Activated CD4-positive, alpha-beta memory T cell treated with anti-CD3 and anti-CD28 coated beads for 36 hours (primary cell): ENCODE measurements at places on chromosomes 7 and 10. TPM values are rescaled to one million over a fixed set of nuclear protein-coding genes. Genes with fewer than 3 reads are reported as not detected.

The NKX2-3 gene
- not detected for total RNA-seq

The RAMP3 gene
- not detected for total RNA-seq

DNA sequence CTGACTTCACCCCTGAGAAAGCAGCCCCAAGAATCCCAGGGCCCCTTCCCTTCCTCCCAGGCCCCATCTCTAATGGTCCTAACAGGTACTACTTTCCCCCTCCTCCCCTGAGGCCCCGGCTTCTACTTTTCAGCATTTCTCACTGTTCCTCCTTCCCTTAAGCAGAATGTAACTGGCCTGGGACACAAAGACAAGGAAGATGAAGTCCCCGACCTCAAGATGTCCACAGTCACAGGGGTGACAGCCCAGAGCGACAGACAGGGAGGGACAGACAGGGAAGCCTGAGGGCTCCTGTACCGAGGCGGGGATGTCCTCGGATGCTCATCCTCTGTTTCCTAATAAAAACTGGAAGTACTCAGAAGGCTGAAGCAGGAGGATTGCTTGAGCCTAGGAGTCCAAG lies 11.6 kb downstream of the AOC1 start:
- H3K36me3 ChIP-seq = no peaks in the 10 kb centered on the region
- H3K27me3 ChIP-seq = peaks cover 8% of the 10 kb centered on the region
- no peak overlapping the region for H3K4me3 ChIP-seq
- peaks cover 5% of the 10 kb centered on the region for H3K4me1 ChIP-seq

The CPA4 gene
- 0.45 TPM for total RNA-seq

The SGPL1 gene
- 65.6 TPM for total RNA-seq

- DNase-seq = no peak
- H3K27ac ChIP-seq = no peak overlapping the region
- no peaks in the 10 kb centered on the region for H3K36me3 ChIP-seq
Observed at GRCh38 chr7:55303220-55303619, 61.9 kb upstream of the LANCL2 start.

- no peaks in the 10 kb centered on the region for H3K27me3 ChIP-seq
- no peaks in the 10 kb centered on the region for H3K36me3 ChIP-seq
- no peak overlapping the region for H3K4me3 ChIP-seq
- DNase-seq = no peak
- no peaks in the 10 kb centered on the region for H3K4me1 ChIP-seq
- no peak overlapping the region for H3K27ac ChIP-seq
Observed at GRCh38 chr10:107686095-107686494, 521.6 kb upstream of the SORCS1 start.

- H3K27ac ChIP-seq = no peak overlapping the region
- no peak for DNase-seq
- H3K4me3 ChIP-seq = no peak overlapping the region
Observed at GRCh38 chr10:4770801-4771553, 55.0 kb upstream of the AKR1E2 start.

The FLNC gene
- 0.05 TPM for total RNA-seq

The HECW1 gene
- not detected for total RNA-seq

DNA sequence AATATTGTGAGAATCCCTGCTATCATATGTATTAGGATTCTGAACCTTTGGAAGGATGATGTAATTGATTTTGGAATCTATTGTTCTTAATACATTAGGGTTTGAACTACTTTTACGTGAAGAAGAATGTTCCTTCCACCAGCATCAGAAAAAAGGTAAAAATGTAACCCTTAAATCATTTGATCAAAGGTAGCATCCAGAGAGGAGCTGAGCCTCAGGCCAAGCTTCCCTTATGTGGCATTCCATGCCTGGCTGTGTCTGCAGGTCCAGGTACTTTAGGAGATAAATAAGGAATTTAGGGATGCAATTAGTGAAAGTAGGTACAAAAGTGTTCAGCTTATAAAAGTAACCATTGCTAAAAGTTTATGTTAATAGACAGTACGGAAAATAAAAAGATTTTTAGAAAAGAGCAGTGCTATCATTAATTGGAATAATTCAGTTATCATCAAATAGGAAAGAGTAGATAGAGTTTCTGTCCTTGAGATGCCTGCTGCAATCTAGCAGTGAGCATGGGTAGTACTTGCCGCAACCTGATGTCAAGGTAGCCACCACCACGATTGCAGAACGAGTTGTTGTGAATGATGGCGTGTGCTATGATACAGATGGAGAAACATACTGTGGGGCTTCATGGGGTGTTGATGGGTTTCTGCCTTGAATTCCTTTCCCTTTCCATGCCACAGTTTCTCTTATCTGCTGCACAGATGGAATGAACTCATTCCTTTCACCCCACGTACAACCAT lies 228.8 kb downstream of the GATA3 start:
- peaks cover 6% of the 10 kb centered on the region for H3K4me1 ChIP-seq
- H3K4me3 ChIP-seq = no peak overlapping the region
- H3K27me3 ChIP-seq = no peaks in the 10 kb centered on the region
- H3K36me3 ChIP-seq = no peaks in the 10 kb centered on the region
- H3K27ac ChIP-seq = no peak overlapping the region
- no peak for DNase-seq

DNA sequence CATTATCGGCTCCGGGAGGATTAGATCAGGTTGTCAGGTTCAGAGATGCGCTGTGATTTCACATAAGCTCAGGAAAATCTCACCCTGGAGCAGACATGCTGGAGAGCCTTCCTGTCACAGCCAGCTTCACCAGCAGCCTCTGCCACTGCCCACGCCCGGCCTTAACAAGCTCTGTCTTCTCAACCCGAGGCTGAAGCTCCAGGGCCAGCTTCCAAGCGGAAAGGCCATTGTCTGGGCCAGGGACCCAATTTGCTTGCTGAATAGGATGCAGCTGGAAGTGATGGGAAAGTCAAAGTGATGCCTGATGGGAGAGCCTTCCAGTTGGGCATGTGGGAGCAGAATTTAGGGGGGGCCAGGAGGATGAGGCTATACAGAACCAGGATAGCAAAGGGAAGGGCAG lies 36.3 kb downstream of the C10orf105 start:
- H3K27ac ChIP-seq = no peak overlapping the region
- peaks cover 3% of the 10 kb centered on the region for H3K36me3 ChIP-seq
- H3K4me3 ChIP-seq = no peak overlapping the region
- H3K4me1 ChIP-seq = no peaks in the 10 kb centered on the region

The TSPAN12 gene
- not detected for total RNA-seq

DNA sequence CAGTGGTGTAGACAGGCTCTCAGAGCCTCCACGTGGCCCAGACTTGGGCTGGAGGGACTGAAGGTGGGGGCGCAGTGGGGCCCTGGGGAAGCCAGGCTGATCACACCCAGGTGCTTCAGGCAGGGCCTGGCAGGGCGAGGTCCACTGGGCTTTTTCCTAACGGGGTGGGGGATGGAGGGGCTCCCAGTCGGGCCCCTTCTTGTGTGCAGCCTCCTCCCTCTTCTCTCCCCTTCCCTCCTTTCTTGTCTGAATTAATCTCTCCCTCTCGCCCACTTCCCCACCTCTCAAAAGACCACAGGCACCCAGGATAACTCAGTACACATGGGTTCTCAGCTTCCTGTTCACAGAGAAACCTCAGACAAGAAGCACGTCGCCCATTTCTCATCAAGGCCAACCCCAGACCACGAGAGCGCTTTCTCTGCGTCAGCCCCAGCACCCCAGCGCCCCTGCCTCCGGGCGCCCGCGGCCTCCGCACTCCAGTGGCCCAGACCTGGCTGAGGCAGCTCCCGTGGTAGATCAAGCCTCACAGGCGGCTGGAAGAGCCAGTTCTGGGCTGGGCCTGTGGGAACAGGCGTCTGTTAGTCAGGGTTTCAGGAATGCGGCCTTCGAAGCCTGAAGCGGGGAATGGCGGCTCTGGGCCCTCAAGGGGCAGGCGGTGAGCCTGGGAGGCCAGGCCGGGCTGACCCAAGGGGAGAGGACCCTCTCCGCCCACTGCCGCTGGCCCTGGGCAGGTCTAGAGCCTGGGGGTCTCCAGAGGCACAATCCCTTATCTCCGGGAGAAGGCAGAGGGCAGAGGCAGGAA lies 50.6 kb downstream of the PWWP2B start:
- DNase-seq = peak; percentile 91
- peaks cover 32% of the 10 kb centered on the region for H3K4me1 ChIP-seq

DNA sequence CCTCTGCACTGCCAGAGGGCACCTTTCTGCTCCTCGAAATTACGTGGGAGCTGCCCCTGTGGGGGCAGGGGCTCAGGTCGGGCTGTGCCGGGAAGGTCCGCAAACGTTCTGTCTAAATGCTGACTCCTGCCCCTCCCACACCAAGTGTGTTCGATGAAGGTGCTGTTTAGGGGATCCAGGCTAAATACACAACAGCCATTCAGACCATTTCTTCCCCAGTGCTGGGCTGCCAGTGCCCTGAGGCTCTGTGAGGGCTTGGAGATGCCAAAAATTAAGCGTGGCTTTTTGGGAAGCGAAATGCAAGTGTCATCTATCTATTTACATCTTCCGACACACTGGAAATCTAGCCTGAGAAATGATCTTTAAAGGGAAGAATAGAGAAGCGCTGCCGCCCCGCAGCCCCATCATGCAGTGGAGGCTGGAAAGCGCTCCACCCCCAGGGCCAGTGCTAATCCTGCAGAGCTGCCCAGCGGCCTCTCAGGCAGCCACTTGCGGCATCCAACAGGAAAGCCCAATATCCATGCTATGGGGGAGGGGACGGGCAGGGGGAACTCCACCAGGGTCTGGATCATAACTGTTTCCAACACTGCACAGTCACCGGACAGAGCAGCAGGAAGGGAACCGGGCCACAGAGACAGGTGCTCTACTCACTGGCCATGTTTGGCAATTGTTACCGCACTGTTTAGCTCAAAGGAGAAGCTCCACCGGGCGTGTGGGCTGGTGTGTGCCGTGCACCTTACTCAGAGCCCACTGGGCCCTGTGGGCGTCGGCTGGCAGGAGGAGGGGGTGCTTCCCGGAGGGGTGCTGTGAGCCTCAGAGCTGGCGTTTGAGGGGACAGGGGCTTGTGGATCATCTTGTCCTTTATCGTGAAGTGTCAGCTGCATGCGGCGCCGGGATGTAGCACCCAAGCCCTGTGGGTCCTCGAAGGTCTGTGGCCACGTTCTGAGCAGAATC lies 205.5 kb downstream of the DNAJB6 start:
- no peak overlapping the region for H3K4me3 ChIP-seq
- no peaks in the 10 kb centered on the region for H3K27me3 ChIP-seq
- no peaks in the 10 kb centered on the region for H3K36me3 ChIP-seq
- H3K27ac ChIP-seq = no peak overlapping the region
- H3K4me1 ChIP-seq = peaks cover 8% of the 10 kb centered on the region

- no peak overlapping the region for H3K4me3 ChIP-seq
- no peak overlapping the region for H3K27ac ChIP-seq
- H3K27me3 ChIP-seq = no peaks in the 10 kb centered on the region
Observed at GRCh38 chr10:124592736-124593430, 131.3 kb downstream of the LHPP start.

DNA sequence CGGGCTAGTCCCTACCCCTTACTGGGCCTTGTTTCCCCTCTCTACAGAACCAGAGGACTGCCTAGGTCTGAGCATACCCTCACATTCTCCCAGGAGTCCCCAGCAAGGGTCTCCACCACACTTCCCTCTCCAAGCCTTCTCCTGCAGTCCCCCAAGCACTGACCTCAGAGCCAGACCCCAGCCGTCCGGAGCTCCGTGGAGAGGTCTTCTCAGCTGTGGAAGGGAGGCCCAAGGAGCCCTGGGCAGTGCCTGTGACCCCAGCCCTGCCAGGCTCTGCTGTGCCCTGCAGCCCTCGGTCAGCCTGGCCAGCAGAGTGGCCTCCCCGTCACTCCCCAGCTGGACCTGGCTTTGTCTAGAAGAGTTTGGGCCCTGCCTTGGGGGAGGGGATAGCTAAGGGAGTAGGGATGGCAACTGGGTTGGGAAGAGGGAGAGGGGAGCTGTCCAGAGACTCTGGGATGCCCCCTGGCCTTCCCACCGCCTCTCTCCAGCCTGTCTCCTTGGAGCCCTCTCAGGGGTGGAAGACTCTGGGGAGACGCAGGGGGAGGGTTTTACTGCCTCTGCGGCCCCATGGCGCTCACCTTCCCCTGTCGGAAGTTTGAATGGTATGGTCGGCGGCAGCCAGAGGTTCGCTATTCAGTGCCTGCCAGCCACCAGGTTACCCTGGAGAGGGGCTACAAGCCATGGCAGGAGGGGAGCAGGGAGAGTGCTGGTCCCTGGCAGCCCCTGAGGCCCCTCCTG lies at the start of gene C10orf105:
TSS of gene C10orf105 (minus strand) at position 315 of the 738 bp plus-strand sequence. CDS start 3,441 bp downstream, outside the sequence.
- no peak within 1 kb of the TSS for H3K27ac ChIP-seq
- no peak within 1 kb of the TSS for H3K4me3 ChIP-seq
- H3K4me1 ChIP-seq = peaks cover 37% of the 10 kb centered on the region
- H3K27me3 ChIP-seq = no peaks in the 10 kb centered on the region
- DNase-seq = no peak

DNA sequence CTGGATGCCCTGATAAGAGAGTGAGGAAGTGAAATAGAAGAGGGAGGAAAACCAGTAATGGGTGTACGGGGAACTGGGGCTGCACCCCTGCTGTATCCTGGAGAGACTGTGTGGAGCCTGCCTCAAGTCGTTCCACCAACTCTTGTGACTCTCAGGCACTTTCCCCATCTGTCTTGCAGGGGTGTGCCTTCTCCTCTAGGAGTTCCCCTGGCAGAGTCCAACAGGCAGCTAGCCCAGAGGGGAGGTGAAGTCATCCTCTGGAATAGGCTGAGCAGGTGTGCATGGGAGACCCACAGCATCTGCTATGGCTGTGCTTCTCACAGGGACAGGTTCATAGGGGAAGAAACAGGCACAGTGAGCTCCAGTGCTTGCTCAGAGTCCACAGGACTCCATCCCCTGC lies 46.8 kb downstream of the WIPF3 start:
- no peaks in the 10 kb centered on the region for H3K4me1 ChIP-seq
- H3K36me3 ChIP-seq = no peaks in the 10 kb centered on the region
- H3K4me3 ChIP-seq = no peak overlapping the region
- H3K27me3 ChIP-seq = peaks cover 7% of the 10 kb centered on the region
- no peak for DNase-seq

- no peak overlapping the region for H3K27ac ChIP-seq
- H3K36me3 ChIP-seq = no peaks in the 10 kb centered on the region
- no peaks in the 10 kb centered on the region for H3K4me1 ChIP-seq
- DNase-seq = no peak
- H3K4me3 ChIP-seq = no peak overlapping the region
Observed at GRCh38 chr7:153628825-153629224, 423.4 kb upstream of the DPP6 start.

DNA sequence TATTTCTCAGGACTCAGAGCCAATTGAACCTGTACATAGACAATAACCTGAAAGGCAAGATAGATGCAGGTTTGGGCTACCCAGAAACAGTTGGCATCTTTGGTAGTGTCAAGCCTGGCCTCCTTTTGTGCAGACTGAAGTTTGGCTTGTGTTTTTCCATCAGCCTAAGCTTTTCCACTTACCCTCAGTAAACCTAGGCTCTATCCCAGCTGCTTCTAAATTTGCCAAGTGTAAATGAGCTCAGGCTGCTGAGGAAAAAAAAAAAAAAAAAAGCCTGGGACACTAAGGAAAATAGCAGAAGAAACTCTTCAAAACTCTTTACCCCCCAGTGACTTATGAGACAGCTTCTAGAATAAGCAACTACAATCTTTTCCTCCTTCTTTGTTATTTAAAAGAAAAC lies 316.3 kb upstream of the SORCS1 start:
- no peak overlapping the region for H3K4me3 ChIP-seq
- no peaks in the 10 kb centered on the region for H3K36me3 ChIP-seq
- H3K4me1 ChIP-seq = no peaks in the 10 kb centered on the region
- no peak overlapping the region for H3K27ac ChIP-seq
- no peaks in the 10 kb centered on the region for H3K27me3 ChIP-seq
